Effector CD8-positive, alpha-beta T cell (primary cell): ENCODE measurements at places on chromosomes 13 and 19.

DNA sequence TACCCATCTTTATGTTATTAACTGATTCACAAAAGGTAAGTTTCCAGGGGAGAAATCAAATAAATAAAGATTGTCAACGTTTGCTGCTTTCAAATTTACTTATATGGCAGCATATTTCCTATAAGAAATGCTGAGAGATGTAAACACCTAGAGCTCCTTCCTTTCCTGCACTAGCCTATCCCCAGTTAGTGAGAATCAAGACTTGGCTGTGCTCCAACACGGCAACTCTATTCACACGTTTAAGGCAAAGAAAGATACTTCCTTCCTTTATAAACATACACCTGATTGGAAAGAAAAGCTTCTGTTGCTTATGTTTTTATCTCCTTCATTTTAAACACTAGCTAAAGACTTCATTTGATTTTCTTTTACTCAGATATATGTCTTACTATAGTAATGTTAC, 107.0 kb downstream of the PCDH9 start:
- no peak for DNase-seq

- DNase-seq, result no peak
Measured at GRCh38 chr13:99655351-99656091, 154.2 kb downstream of the TM9SF2 start.

- DNase-seq, result no peak
Measured at GRCh38 chr19:50723069-50723468, at the start of gene CLEC11A. Gene CLEC11A, plus strand, starts transcription at chr19:50723364. Its CDS starts 162 bp downstream, at chr19:50723526.

DNA sequence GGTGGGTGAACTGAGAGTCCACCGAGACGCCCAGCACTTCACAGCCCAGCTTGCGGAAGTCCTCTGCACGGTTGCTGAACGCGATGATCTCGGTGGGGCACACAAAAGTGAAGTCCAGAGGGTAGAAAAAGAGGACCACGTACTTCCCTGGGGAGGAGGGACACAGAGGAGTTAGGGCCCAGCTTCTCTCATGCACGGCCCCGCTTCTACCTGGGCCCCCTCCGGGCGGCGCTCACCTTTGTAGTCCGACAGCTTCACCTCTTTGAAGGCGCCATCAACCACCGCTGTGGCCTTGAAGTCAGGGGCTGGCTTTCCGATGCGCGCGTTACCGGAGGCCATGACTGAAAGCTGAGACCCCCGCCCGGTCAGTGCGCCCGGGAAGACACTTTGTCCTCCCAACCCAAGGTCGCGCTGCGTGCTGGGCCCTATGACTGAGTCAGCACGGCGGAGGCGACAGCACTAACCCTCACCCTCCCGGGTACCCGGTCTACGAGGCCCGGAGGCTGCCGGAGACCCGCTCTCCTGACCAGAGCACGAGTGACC, 606 bp downstream of the PRDX2 start:
- no peak for DNase-seq
